ENCODE measurements at places on chromosomes 3 and 15. TPM values are rescaled to one million over a fixed set of nuclear protein-coding genes. Genes with fewer than 3 reads are reported as not detected.

DNA sequence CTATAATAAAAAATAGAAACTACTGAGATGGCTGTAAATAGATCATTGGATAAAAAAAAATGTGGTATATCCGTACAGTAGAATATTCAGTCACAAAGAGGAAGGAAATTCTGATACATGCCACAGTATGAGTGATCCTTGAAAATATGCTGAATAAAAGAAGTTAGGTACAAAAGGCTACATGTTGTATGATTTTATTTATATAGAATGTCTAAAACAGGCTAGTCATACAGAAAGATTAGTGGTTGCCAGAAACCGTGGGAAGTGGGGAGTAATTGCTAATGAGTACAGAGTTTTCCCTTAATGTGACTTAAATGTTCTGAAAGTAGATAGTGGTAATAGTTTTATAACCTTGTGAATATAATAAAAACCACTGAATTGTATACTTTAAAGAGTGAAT is 24.9 kb upstream of the FAH start:
- peaks cover 5% of the 10 kb centered on the region for H3K36me3 ChIP-seq
- H3K27me3 ChIP-seq, result no peaks in the 10 kb centered on the region
- H3K4me1 ChIP-seq, result no peaks in the 10 kb centered on the region
- H3K4me3 ChIP-seq, result no peak overlapping the region

GRCh38 chr15:52682781-52683180 is 3.6 kb upstream of the ATOSA start:
- no peak overlapping the region for H3K27ac ChIP-seq
- no peak overlapping the region for H3K4me3 ChIP-seq
- no peak for DNase-seq
- H3K36me3 ChIP-seq, result no peaks in the 10 kb centered on the region
- H3K27me3 ChIP-seq, result no peaks in the 10 kb centered on the region

DNA sequence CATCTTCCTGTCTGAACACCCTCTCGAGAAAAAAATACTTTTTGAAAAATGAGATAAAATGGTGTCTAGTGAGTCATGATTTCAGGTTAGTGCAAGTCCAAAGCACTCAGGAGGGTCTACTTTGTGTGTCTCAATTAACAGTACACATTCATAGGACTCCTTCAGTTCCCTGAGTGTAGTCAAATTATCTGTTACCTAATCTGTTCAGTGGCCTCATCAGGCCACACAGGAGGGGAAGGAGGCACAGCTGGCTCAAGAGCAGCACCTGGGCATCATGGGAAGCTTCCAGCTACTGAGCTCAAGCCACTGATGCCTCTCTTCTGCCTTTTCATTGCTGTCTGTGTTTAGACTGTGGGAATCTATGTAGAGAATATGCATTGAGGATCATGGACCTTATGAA is 341.4 kb upstream of the SGO1 start:
- H3K4me3 ChIP-seq, result no peak overlapping the region
- H3K36me3 ChIP-seq, result no peaks in the 10 kb centered on the region
- no peaks in the 10 kb centered on the region for H3K27me3 ChIP-seq

- H3K4me3 ChIP-seq, result no peak overlapping the region
- DNase-seq, result no peak
- H3K27ac ChIP-seq, result no peak overlapping the region
- no peaks in the 10 kb centered on the region for H3K27me3 ChIP-seq
- H3K36me3 ChIP-seq, result no peaks in the 10 kb centered on the region
- H3K4me1 ChIP-seq, result no peaks in the 10 kb centered on the region
These were observed 87.9 kb upstream of the ZPLD1 start for GRCh38 chr3:102346897-102347296.

- H3K27me3 ChIP-seq, result no peaks in the 10 kb centered on the region
- H3K27ac ChIP-seq, result no peak overlapping the region
- no peak overlapping the region for H3K4me3 ChIP-seq
- H3K36me3 ChIP-seq, result no peaks in the 10 kb centered on the region
These were observed 337.8 kb downstream of the FEZF2 start for GRCh38 chr3:62035402-62036057.

DNA sequence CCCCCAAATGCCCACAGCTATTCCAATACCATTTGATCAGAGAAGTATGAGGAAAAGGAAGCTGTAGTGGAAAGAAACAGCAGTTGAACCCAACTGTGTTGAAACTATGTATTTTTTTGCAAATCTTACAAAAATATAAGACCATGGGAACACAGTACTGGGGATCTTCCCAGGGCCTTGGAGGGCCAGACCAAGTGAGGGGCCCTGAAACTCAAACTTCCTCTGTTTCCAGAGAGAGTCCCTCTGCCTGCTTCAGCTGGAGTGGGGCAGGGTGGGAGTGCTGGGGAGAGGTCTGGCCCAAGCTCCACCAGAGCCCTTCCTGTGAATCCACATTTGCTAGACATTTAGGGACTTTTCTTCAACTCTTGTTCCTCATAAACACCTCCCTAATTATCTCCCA is 263.9 kb downstream of the CHST2 start:
- no peaks in the 10 kb centered on the region for H3K36me3 ChIP-seq
- H3K4me3 ChIP-seq, result no peak overlapping the region
- H3K27me3 ChIP-seq, result no peaks in the 10 kb centered on the region
- DNase-seq, result no peak
- H3K4me1 ChIP-seq, result no peaks in the 10 kb centered on the region

GRCh38 chr3:122362026-122362425 is 21.0 kb downstream of the MIX23 start:
- H3K27ac ChIP-seq, result peak overlapping the region; percentile 90
- no peaks in the 10 kb centered on the region for H3K27me3 ChIP-seq
- DNase-seq, result no peak

- H3K36me3 ChIP-seq, result no peaks in the 10 kb centered on the region
- H3K27ac ChIP-seq, result peak overlapping the region; percentile 90
- peaks cover 22% of the 10 kb centered on the region for H3K4me1 ChIP-seq
- H3K4me3 ChIP-seq, result no peak overlapping the region
These were observed 18.4 kb downstream of the ACKR2 start for GRCh38 chr3:42827654-42828053.

GRCh38 chr3:31378231-31378630 is 154.5 kb upstream of the STT3B start:
- no peaks in the 10 kb centered on the region for H3K36me3 ChIP-seq
- peaks cover 7% of the 10 kb centered on the region for H3K4me1 ChIP-seq
- H3K27me3 ChIP-seq, result no peaks in the 10 kb centered on the region
- no peak overlapping the region for H3K4me3 ChIP-seq

DNA sequence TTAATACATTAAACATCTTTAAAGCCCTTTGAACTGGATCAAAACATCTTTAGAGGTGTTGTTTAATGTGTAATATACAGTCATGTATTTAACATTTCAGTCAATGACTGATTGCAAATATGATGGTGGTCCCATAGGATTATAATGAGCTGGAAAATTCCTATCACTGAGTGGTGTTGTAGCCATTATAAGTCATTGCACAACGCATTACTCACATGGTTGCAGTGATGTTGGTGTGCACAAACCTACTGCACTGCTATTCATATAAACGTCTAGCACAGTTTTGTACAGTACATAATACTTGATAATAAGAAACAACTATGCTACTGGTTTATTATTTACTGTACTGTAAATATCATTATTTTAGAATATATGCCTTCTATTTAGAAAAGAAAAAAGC is 75.6 kb downstream of the DTWD1 start:
- no peak overlapping the region for H3K27ac ChIP-seq
- no peaks in the 10 kb centered on the region for H3K36me3 ChIP-seq
- no peaks in the 10 kb centered on the region for H3K4me1 ChIP-seq
- no peak overlapping the region for H3K4me3 ChIP-seq

DNA sequence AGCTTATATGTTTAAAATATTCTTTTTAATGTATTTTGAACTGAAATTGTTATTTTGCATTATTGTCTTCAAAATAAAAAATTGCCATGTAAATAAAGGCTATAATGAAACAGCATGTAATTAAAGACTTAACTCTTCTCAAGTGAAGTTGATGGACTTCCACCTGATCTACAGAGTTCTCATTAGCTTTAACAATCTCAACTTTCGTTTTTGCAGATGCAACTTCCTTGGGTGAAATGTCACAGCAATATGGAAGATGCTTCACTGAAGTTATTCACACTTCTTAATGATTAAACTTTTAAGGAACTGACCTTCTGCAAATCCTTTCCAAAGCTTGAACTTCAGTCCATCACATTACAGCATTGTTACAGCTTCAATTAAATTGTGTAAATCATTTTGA is 63.6 kb downstream of the OSTN start:
- H3K27me3 ChIP-seq, result no peaks in the 10 kb centered on the region
- H3K36me3 ChIP-seq, result no peaks in the 10 kb centered on the region
- no peak overlapping the region for H3K4me3 ChIP-seq
- no peaks in the 10 kb centered on the region for H3K4me1 ChIP-seq
- no peak for DNase-seq
- H3K27ac ChIP-seq, result no peak overlapping the region

- no peaks in the 10 kb centered on the region for H3K27me3 ChIP-seq
- no peaks in the 10 kb centered on the region for H3K36me3 ChIP-seq
- H3K27ac ChIP-seq, result no peak overlapping the region
- DNase-seq, result no peak
- no peak overlapping the region for H3K4me3 ChIP-seq
These were observed 13.0 kb upstream of the HDC start for GRCh38 chr15:50278496-50278895.

GRCh38 chr3:150970665-150971324 is 1.7 kb downstream of the CLRN1 start:
- no peaks in the 10 kb centered on the region for H3K4me1 ChIP-seq
- DNase-seq, result no peak
- H3K27me3 ChIP-seq, result no peaks in the 10 kb centered on the region
- no peak overlapping the region for H3K4me3 ChIP-seq
- no peaks in the 10 kb centered on the region for H3K36me3 ChIP-seq
- no peak overlapping the region for H3K27ac ChIP-seq

DNA sequence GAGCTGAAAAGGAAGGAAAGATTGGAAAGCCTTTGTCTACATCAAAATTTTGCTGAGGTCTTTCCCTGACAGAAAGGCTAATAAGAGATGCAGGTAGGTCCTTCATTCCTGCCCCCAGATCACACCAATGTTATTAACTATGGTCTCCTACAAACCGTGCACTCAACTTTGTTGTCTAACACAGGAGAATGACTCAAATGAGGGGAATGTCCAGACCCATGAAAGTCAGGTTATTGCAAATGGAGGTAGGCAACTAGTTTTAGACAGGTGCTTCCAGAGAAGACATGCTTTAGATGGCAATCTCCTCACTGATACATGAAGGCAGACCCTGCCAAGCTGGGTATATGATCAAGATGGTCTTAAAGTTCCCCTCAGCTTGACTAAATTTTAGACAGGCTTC is 51.0 kb downstream of the NFKBIZ start:
- no peak overlapping the region for H3K4me3 ChIP-seq
- H3K27ac ChIP-seq, result peak overlapping the region; percentile 22
- no peaks in the 10 kb centered on the region for H3K4me1 ChIP-seq

DNA sequence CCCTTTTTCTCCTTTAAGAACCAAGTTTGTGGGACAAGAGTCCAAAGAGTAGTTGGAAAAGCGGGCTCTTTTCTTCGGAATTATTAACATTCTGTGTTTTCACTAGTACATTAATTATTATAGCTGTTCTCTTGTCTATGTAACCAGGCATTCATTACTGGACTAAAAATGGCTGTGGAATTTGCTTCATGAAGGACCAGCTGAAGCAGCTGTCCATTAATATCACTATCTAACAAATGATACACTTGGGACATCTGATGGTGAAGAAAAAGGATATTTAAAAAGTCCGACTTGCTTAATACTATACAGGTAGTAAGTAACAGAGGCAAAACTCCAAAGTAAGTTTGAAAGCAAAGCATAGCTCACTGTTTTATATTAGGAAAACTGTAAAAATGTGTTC is 728.9 kb upstream of the DPPA4 start:
- H3K27me3 ChIP-seq, result no peaks in the 10 kb centered on the region
- H3K27ac ChIP-seq, result no peak overlapping the region
- DNase-seq, result no peak
- H3K36me3 ChIP-seq, result no peaks in the 10 kb centered on the region
- H3K4me1 ChIP-seq, result no peaks in the 10 kb centered on the region

GRCh38 chr15:31359702-31360111 is 33.1 kb downstream of the KLF13 start:
- H3K27me3 ChIP-seq, result no peaks in the 10 kb centered on the region
- H3K4me3 ChIP-seq, result no peak overlapping the region
- no peaks in the 10 kb centered on the region for H3K36me3 ChIP-seq
- DNase-seq, result no peak
- H3K4me1 ChIP-seq, result peaks cover 47% of the 10 kb centered on the region

Gene GOLGA8R
- polyA plus RNA-seq, result not detected

Gene CACNA2D2
- 1.5 TPM for polyA plus RNA-seq

Gene DPPA2
- polyA plus RNA-seq, result not detected

Gene GP9
- not detected for polyA plus RNA-seq

Gene COL6A6
- polyA plus RNA-seq, result 0.23 TPM

Gene CLDN1
- polyA plus RNA-seq, result 46.9 TPM

Gene AGBL1
- polyA plus RNA-seq, result not detected

Gene TMIE
- polyA plus RNA-seq, result 0.69 TPM

Gene PLA2G4E
- not detected for polyA plus RNA-seq

Gene GOLGA8M
- not detected for polyA plus RNA-seq

Gene CCDC13
- polyA plus RNA-seq, result not detected

Measured in hepatocyte (in vitro differentiated cells).